ENCODE measurements at places on chromosomes 2 and 18.

DNA sequence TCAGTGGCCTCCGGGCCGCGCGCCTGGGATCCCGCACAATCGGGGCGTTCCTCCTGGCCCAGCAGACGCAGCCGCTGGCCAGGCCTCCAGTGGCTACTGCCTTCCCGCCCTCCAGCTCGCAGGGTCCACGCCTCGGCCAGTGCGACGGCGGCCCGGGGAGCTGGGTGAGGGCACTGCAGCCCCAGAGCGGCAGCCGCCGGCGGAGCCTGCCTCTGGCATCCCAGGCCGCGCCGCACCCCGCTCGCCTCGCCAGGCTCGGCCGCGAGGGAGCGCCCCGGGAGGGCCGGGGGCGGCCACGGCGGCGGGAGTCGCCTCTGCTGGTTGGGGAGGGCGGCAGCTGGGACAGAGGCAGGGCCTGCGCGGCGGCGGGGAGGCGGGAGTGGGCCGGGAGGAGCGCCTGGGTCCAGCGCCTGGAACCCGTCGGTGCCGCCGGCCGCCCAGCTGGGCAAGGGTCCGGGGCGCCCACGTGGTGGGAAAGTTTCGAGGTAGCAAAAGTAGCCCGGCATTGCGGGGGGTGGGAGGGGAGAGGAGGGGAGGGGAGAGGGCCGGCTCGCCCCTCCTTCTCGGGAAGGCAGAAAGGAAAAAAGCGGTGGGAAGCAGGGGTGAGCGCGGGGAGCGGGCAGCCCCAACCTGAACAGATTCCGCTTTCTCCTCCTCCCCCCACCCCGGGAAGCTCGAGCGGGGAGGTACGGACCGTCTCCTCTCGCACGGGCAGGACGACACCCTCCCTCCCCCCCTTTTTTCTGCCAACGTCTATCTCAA lies 1.5 kb upstream of the INHBB start:
- DNase-seq = no peak

DNA sequence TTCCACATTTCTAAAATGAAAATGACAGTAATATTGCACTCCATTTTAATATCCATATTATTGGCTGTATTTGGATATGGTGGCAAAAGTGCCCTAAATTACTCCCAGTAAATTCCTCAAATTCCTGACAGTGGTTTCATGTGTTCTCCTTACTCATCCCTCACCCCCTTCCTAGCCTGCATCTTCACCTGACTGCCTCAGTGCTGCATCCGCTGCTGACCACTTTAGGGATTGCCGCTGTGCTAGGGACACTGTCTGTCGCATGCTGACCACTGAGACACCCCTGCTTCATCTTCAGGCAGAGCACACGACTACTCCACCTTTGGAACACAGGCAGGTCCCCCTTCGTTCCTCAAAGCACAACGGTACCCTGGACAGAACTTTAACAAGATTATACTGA lies 32.6 kb downstream of the DSEL start:
- DNase-seq = no peak

DNA sequence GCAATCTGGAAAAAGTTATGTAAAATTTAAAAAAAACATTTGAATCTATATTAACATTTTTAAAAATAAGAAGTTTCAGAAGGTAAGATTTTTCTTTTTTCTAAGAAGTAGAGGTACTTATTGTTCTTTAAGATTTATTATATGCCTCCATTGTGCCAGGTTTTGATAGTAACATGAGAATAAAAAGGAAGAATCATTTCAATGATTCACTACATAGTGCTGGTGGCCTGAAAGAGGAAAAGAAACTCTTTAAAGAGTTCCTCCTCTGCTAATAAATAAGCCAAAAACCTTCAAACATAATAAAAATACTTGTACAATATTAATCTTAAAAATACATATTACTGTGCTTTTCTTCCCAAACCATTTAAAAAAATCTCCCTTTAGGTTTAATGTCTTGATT lies 69.0 kb downstream of the ANKRD44 start:
- no peak for DNase-seq

DNA sequence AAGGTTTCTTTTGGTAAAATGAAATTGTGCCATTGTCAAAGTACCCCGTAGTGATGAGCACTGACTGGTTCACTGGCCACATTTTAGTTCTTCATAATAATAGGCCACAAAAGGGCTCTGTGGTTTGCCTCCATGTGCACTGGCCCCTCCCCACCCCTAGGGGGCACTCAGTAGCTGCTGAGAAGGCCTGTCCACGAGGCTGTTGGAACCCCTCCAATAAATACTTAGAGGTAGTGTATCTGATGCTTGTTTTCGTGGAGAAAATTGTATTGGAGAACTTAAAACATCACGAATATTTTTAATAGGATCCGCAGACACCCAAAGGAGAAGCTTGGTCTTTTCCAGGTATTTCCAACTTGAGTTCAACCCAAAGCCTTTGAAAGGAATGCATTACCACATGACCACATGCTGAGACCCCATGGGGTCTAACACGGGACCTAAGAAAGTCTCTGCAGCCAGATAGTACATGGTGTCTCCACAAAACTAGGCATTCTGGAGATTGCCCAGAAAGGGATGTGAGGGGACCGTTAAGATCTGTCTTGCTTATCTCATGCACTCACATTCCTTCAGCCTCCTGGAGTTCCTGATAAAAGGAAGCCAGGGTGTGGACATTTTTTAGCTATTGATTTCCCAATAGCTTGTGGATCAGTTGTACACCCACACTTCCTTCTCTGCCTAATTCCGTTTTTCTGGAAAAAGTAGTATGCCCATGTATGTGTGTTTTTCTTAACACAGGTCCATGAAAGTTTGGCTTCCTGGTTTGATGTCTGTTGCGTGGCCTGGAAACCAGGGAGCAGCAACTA lies 28.5 kb upstream of the NOSTRIN start:
- no peak for DNase-seq

- DNase-seq = no peak
Observed at GRCh38 chr18:52402814-52403213, 62.8 kb downstream of the DCC start.

GRCh38 chr2:136389809-136390208 lies 271.9 kb upstream of the CXCR4 start:
- no peak for DNase-seq

All from cerebellar nuclear complex (tissue), 1 donor.